Mucosa of gallbladder (tissue), 1 donor: ENCODE measurements at places on chromosomes 6 and 20.
A peak's percentile ranks its signal among the peaks of the same experiment; 100 is the strongest.

GRCh38 chr20:50248104-50248641, 57.5 kb downstream of the CEBPB start:
- DNase-seq = no peak

DNA sequence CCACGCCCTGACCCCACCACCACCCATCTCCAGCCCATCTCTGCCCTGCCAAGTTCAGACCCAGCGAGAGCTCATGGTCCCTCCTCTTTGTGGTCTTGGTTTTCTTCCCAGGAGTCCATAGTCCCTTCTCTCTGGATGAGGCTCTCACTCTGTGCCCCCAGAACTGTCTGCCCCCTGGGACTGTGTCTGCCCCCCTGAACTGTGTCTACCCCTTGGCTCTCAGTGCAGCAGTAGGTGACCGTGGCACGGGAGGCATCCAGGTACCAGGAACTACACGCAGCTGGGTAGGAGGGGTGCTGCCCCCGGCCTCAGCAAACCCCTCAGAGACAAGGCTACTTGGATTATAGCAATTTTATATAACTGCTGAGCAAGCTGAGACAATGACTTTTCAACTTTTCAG, 23.6 kb downstream of the PRR18 start:
- no peak for DNase-seq

- no peak for DNase-seq
These were observed 234.5 kb upstream of the THEMIS start for GRCh38 chr6:128135325-128135724.

- DNase-seq = no peak
These were observed 179.8 kb downstream of the TASP1 start for GRCh38 chr20:13458860-13459451.

GRCh38 chr6:153957394-153957793, 81.6 kb upstream of the OPRM1 start:
- no peak for DNase-seq

GRCh38 chr20:1005452-1006027, 3.4 kb upstream of the RSPO4 start:
- peak; percentile 37 for DNase-seq

DNA sequence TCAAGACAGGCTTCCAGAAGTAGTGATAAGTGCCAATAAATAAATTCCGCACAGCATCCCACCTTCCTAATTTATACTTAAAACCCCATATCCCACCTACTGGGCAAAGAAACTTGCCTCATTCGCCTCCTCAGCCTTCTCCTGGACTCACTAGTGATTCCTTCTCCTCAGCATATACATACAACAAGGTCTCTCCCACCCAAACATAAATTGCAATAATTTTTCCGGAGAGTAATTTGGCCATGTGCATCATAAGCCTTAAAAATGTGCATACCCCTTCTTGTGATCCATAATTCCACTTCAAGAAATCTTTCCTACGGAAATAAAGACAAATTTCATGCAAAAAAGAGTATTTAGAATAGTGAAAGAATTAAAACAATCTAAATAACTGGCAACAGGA, 26.8 kb downstream of the RANBP9 start:
- no peak for DNase-seq

- peak; percentile 88 for DNase-seq
These were observed 1.8 kb downstream of the GTPBP2 start for GRCh38 chr6:43627008-43627825.

DNA sequence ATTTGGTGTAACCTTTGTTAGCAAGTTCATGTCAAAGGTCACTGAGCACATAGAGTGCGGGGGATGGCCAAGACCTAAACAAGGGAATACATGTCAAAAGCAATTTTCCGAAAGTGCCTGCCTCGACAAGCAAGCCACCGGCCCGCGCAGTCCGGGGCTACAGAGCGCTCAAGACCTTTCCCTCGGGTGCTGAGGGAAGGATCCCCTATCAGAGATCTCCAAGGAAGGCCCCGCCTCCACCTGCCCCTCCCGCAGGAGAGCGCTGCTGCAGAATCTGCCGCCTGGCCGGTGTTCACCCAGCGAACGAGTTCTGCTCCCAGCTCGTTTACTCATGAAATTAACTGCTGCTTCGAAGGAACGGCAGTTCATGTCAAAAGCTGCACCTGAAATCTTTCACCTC, 252.7 kb downstream of the BMP7 start:
- no peak for DNase-seq

DNA sequence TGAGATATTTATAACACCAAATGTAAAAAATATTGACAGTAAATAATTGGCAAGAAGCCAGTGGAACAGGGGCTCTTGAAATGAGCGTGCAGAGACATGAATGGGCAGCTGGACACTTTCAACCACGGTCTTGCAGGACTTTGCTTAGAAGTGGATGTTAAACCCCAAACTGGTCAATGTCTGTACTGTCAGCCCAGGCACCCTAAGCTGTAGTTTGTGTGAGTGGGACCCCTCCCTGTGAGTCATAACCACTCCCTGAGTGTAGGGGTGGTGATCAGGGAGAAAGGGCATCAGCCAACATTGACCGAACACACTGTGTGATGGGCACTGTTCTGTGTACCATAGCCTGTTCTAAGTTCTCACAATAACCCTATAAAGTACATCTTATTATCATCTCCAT, 108.6 kb downstream of the FIG4 start:
- DNase-seq = no peak

DNA sequence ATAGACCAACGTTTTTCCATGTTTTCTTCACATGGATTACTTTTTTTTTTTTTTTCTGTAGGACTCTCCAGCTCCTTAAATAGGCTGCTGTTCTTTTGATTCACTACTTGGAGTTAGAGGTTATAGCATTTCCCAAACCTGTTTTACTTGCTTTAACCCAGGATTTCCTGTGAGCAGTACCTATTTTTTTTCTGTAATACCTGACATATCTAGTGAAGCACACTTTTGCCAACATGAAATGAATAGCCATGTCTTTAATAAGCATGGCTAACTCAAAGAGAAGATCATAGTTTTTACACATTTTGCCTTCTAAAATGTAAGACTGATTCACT, 137.0 kb downstream of the FOXA2 start:
- no peak for DNase-seq

GRCh38 chr6:167993169-167993568, 4.3 kb upstream of the KIF25 start:
- DNase-seq = no peak

DNA sequence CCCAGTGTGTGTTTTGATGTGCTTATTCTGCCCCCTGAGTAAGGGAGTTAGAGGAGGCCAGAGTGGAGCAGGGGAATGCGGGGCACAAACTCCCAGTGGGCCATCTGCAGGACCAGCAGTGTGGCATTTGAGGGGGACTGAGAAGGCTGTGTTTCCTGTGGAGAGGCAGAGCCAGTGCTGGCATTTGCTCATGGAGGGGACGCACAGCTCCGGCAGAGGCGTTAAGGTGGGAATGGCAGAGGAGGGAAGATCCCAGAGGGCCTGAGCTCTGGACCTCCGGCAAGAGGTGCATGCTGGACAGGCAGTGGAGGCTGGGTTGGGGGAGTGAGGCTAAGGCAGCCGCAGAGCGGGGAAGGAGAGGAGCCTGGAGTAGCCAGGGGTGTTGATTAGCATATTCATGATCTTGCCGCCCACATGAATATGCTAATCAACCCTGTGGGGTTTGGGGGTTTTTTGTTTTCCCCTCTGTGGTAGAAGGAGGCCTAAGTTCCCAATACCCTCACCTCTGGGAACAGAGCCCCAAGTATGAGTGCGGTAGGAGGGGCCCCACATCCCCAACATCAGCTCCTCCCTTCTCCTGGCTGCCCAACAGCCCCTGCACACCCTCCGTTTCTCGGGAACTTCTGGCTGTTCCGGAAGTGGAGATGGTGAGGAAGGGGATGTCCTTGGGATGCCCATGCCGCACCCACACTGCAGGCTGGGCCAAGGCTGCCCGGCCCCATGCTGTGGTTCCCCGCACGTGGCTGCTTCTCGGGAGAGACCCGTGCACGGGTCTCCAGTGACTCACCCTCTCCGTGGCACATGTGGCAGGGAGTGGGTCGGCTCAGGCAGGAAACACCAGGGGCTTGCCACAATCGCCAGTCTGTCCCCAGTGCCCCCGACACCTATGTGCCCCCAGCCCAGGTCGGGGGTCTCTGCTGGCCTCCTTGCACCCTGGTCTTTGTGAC, 33.8 kb downstream of the DLGAP4 start:
- no peak for DNase-seq

GRCh38 chr6:120965814-120966213, 368.5 kb downstream of the TBC1D32 start:
- no peak for DNase-seq

- DNase-seq = no peak
These were observed 95.3 kb downstream of the RNGTT start for GRCh38 chr6:88867841-88868731.

- DNase-seq = no peak
These were observed 168.5 kb upstream of the AKIRIN2 start for GRCh38 chr6:87870556-87870955.

- DNase-seq = no peak
These were observed 3.2 kb upstream of the FOXF2 start for GRCh38 chr6:1386038-1386709.

DNA sequence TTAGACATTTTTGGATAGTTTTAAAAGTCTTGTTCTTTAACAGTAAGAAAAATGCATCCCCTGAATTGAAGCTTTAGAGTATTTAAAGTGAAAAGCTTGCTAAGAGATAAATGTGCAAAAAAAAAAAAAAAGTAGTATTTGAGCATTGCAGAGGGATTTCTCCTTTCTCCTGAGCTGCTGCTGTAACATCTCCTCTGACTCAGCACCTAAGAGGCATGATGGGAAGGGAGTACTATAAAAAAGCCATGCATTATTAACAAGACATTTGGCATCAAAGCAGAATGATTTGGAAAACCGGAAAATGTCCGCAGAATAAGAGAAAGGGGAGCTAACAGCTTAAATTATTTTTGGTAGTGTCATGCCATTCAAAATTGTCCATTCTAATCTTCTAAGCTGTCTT, 27.9 kb downstream of the B4GALT5 start:
- DNase-seq = no peak

- no peak for DNase-seq
These were observed 44.6 kb downstream of the JPH2 start for GRCh38 chr20:44142413-44142812.

- no peak for DNase-seq
These were observed 37.7 kb upstream of the SIRPA start for GRCh38 chr20:1857466-1857865.

DNA sequence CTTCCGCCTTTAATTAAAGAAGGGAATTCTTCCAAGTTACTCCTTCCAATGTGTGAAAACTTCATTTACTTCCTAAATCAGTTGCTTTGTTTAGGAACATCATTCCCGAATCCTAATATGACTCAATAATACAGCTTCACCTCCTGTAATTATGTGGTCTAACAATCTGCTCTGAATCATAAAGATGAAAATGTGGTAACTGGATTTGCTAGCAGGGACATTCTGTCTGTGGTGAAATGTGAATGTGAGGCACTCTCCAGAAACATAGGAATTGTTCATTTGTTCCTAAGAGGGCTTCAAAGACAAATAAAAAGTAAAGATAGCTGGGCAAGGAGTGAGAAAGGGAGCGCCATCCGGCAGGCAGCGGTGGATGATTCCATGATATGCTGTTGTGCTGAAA, 678.1 kb downstream of the KIF16B start:
- no peak for DNase-seq

DNA sequence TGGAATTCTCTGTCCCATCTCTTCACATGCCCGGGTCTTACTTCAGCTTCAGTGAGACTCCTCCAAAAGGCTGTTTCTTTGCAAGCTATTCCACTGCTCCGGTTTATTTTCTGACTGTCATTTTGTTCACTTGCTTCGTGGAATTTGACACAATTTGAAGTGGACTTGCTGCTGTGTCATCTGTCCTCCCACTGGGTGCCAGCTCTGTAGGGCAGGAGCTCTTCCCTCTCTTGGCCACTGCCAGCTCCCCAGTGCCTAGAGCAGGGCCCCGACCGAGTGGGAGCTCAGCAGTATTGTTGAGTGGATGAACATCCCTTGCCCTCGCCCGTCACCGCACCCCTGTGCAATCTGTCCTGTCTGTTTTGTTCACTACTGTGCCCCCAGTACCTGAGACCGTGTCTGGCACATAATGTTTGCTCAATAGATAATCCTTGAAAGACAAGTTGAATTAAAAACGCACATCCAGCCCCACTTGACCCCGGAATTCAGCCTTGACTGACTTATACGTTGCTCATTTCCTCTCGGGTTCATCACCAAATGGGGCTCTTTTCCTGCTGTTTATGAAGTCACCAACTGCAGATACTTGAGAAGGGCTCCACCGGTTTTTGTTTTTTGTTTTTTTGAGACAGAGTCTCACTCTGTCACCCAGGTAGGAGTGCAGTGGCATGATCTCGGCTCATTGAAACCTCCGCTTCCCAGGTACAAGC, 170.3 kb upstream of the KCNG1 start:
- DNase-seq = no peak

- DNase-seq = no peak
These were observed 48.2 kb downstream of the ARHGAP18 start for GRCh38 chr6:129661536-129662405.

DNA sequence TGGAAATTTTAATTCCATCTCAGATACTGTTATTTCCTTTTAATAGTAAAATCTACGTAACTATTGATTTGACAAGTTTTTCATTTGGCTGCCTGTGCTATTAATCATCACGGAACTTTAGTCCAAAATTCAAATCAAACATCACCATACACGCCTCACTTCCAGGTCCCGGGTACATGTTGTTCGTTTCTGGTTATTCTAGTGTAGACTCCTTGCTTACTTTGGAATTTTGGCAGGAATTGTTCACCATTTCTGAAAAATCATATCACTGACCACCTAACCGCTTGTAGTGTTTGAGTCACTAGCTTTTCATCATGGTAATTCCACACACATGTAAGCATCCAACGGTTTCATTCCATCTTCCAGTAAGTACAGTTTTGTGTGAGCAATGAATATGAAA, 98.0 kb upstream of the NHSL1 start:
- DNase-seq = no peak

- no peak for DNase-seq
These were observed 104.8 kb downstream of the SOBP start for GRCh38 chr6:107594736-107595135.

DNA sequence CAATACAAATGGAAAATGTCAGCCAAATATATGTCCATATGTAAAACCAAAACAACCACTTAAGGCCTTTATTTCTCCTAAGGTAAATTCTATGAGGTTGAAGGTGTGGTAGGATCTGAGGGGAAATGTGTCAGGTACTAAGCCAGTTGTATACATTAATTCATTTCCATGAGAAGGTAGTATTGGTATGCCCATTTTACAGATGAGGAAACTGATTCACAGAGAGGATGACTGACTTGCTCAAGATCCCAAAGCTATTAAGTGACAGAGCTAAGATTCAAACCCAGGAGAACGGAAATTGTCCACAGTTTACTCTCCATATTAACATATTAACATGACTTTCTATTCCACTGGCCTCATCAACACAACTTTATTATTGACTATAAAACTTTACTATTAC, 64.1 kb upstream of the MAP7 start:
- no peak for DNase-seq
